Kidney tubule cell (primary cell): ENCODE measurements at places on chromosomes 6 and 20.

DNA sequence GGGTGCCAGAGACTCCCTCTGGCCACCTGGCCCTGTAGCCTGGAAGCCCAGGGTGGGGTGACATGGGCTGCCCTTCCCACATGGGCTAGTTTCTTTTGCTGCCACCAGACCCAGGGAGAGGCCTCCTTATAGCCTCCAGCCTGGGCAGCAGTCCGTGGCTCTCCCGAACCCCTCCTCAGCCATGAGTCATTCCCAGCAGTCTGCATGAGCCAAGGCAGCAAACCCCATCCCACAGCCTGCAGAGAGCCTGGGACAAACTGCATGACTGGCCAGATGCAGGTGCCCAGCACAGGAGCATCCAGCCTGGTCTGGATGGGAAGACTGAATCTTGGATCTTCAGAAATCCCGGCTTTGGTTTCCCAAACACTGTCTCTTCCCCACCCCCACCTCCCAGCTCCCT, 75.7 kb downstream of the MRPL14 start:
- DNase-seq: peak; percentile 90

- DNase-seq: no peak
Measured at GRCh38 chr6:90082847-90083246, 188.6 kb downstream of the GJA10 start.

DNA sequence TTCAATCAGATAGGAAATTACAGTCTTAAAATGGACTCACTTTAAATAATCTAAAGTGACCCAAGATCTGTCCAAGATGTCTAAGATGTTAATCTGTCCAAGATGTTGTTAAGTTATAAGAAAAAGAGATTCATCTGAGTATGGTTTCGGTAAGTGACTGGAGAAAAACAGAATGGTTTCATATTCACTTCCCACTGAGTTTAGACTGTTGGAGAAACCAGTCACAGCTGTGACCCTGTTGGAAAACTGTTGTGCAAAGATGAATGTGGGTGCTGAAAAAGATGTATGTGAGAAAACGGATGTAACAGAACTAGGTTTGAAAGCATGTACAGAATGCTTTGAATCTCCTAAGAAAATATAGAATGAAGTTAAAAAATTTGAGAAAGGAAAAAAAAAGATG, 325.9 kb downstream of the COL12A1 start:
- no peak for DNase-seq

DNA sequence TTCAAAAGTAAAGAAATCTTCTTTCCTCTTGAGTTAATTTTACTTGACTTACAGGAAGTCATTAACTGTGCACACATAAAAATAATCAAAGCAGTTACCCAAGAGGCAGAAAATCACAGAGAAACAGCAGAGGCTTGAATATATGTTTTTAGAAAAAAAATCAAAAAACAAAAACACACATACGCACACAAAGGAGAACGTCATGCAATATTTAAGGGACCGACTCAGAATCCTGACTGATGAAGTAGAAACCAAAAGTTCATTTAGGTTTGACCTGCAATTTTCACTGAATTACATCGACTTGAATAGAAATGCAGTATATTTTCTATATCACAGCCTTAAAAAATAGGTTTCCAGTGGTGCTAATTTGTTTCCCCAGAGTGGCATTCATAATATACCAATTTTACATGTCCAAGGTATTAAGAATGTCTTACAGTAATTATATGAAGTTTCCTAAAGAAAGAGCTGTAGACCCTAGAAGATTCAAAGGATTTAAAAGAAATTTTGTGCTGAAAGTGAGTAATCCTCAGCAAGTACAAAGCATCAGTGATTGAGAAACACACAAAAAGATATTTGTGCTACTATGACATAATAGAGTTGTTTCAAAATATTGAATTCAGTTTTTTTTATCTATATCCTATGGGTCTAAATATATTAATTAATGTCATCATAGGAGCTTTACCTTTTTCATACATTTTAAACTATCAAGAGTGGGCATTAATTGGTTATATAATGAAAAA, 358.5 kb upstream of the RUNX2 start:
- no peak for DNase-seq

DNA sequence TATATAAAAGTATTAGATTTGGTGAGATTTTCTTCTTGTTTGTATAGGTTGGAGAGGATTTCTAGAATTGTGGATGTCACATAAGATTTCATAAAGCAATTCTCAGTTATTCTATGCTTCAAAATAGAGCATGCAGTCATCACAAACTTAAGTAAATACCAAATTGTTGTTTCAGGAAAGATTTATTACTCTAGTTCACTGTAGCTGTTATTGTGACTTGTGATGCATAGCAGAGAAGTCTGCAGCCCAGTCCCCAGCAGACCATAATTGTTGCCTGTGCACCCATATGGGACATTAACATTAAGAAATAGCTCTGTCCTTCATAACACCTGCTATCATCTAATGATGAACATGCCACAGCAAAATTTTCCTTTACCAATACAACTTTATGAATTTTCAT, 228.0 kb upstream of the FAM83B start:
- peak; percentile 18 for DNase-seq

DNA sequence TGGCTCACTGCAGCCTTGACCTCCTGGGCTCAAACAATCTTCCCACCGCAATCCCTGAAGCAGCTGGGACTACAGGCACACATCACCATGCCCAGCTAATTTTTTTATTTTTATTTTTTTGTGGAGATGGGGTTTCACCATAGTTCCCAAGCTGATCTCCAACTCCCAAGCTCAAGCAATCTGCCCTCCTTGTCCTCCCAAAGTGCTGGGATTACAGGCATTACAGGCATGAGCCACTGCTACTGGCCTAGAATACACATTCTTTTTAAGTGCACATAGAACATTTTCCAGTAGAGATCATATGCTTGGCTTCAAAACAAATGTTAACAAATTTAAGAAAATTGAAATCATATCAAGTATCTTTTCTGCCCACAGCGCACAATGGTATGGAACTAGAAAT, 176.8 kb upstream of the MARCKS start:
- DNase-seq: no peak

DNA sequence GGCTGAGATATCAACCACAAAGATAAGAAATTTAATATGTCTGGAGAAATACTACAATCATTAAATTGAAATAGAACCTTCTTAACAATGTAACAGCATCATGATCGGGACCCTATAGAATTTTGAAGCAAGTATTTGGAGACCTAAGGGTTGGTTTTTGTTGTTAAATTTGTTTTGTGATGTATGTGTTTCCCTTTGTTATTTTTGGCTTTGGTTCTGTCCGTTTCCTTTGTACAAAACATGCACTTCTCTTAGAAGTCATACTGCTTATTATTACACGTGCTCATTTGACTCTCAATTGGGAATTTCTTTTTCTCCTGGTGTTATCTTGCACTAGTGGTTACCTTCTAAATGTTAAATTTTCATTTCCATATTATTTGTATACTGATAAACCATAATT, 4.0 kb upstream of the PLN start:
- no peak for DNase-seq

DNA sequence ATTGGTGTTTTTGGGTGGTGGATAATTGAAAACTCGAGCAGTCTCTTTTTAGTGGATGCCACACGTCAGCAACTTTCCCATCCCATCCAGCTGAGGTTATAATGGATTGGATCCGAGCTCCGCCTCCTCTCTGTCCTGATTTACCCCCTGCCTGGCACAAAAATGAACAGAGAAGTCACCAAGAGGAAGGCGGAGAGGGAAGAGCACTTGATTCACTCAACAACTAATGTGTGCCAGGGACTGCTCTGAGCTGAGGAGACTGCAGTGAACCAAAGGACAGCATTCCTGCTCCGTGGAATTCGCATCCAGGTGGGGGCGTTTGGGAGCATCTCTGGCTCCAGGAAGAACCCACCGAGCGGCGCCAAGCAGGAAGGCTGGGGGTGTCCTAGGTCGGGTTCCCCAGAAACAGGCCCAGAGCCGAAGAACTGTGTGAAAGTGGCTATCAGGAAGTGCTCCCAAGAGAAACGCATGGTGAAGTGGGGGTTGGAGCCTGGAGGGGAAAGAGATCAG, 95.8 kb upstream of the NAA20 start:
- DNase-seq: no peak

DNA sequence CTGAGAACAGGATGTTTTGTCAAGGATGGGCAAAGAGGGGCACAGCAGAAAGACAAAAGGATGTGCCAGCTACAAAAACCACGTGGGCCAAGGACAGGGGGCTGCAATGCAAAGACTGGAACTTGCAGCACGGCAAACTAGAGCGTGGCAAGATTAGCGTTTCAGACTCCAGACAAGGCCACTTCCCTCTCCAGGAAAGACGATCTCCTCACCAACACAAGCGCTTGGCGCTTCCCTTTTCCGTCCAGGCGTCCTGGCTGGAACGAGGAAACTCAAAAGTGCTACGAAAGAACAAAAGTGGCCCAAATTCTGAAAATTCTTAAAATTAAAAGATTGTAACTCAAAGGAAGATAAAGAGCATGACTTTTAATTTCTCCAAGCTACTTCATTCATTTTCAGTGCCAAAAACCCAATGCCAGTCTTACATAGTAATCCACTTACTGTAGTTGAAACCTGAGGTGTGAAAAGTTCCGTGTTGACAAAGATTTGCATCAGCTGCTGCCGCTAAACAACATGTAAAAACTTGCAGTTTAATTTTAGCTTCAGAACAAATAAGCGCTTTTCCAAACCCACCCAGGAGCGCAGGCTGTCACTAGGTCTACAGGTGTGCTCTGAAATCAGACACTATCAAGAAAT, 207.1 kb upstream of the RREB1 start:
- no peak for DNase-seq

DNA sequence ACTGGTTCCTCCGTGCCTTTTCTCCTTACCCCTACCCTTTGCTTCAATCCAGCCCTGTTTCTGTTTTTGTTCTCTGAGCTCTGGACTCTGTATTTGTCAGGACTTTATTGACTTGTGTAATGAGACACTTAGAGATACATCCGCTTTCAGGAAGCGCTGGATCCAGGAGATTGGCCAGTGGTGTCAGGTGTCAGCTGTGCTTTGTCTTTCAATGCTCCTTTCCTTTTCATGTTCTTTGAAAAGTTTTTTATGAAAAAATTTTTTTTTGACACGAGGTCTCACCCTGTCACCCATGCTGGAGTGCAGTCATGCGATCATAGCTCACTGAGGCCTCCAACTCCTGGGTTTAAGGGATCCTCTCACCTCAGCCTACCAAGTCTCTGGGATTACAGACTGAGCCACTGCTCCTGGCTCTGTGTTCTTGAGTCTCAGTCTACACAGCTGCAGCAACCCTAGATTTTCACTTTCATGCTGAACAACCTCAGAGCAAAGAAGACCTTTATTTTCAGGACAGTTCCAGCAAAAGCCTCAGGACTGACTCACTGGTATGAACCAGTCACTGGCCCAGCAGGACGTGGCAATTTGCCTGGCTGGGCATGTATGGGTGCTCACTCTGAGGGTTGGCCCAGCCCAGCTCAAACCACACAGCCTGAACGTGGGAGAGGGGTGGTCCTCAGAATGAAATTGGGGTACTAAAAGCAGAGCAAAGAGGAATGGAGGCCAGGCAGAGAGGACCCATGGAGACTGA, 108.5 kb downstream of the DHX35 start:
- DNase-seq: peak; percentile 66

- peak; percentile 84 for DNase-seq
Measured at GRCh38 chr6:52840763-52841585, at the start of gene GSTA5. Gene GSTA5, minus strand, starts transcription at chr6:52840813.

DNA sequence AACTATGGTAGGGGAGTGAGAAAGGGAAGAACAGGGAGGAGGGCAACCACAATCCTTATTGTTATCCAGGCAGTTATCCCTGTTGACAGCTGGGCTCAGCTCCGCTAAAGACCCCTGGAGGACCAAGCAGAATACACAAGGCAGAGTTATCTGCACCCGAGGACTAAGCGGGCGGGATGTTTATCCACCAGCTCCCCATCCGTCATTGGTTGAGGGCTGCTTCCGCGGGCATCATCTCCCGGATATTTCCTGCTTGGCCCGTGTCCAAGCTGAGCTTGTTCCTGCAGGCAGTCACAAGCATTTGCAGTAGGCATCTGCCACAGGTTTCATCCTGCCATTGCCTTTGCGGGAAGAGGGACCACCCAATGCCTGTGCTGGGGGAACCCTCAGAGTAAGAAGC, 102.1 kb downstream of the DLGAP4 start:
- peak; percentile 39 for DNase-seq

- no peak for DNase-seq
Measured at GRCh38 chr6:164066335-164066734, 651.8 kb downstream of the QKI start.

GRCh38 chr6:101199441-101199840, 194.1 kb upstream of the GRIK2 start:
- no peak for DNase-seq

DNA sequence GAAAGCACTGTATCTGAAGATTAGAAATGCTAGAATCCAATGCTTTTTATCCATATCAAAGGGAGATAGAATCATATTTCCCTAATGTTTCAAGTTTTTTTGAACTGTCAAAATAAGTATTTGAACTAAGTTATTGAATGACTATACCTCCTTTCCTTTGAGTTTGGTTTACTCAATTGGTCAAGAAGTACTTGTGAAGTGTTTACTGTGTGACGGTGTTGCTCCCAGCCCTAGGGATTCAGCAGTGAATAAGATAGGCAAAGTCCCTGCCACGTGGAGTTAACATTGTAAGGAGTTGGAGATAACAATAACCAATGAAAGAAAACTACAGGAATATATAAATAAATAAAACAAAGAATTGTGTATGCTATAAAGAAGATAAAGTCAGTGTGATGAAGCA, 535.9 kb downstream of the FRK start:
- no peak for DNase-seq

- DNase-seq: peak; percentile 88
Measured at GRCh38 chr6:431986-432385, 40.4 kb downstream of the IRF4 start.

DNA sequence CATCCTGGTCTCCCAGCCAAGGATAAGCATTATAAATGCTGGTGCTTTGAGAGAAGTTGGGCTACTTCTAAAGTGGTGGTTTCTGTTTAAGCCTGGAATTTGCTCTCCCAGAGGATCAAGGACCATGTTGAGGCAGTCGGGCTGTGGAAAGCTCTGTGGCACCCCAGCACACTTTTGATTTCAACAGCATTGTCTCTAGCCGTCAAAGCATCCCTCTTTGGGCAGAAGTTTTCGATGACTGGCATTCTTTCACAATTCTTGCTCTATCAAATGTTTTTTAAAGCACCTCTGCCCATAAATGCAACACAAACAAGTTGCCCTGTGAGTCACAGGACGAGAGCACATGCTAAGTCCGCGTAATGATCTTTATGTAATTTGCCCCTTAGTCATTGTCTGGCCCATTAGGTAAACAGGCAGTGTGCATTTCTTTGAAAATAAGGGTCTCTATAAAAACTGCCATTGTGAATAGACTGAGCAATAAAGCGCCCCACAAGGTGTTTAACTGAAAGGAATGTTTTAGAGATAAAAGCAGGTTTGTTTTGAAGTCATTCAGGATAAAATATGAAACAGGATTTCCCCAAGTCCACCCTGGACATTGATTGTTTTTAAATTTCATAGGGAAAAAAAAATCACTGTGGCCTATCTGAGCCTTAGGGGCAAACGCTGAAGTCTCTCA, 44.7 kb upstream of the FOXQ1 start:
- peak; percentile 27 for DNase-seq

- no peak for DNase-seq
Measured at GRCh38 chr20:39767352-39767751, 805.2 kb downstream of the DHX35 start.
